Esophagus mucosa (tissue), 1 donor: ENCODE measurements at places on chromosomes 16 and 17. TPM values are rescaled to one million over a fixed set of nuclear protein-coding genes. Genes with fewer than 3 reads are reported as not detected.

The RNF135 gene
- 23.7 TPM for total RNA-seq

DNA sequence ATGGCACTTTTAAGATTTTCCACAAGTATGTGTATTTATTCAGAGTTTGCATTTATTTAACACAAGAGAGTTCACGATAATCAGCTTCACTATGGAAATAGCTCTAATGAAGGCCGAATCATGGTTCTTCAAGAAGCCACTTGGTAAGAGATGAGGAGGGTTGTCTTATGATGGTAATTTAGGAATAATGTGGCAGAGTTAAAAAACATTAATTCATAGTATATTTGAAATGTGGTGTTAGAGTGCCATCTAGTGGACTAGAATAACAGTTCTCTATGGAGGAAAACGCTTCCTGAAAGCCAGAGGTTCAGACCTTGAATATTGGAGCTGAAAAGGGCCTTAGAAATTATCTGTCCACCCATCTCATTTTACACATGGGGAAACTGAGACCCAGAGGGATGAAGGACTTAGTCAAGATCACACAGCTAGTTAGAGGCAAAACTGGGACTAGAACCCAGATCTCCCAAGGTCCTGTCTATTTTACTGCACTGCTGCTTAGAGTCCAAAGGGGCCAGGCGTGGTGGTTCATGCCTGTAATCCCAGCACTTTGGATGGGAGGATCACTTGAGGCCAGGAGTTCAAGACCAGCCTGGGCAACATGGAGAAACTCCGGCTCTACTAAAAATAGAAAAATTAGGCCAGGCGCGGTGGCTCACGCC is 33.8 kb upstream of the KPNB1 start:
- peak; percentile 35 for ATAC-seq

The SNF8 gene
- total RNA-seq, result 65.2 TPM

DNA sequence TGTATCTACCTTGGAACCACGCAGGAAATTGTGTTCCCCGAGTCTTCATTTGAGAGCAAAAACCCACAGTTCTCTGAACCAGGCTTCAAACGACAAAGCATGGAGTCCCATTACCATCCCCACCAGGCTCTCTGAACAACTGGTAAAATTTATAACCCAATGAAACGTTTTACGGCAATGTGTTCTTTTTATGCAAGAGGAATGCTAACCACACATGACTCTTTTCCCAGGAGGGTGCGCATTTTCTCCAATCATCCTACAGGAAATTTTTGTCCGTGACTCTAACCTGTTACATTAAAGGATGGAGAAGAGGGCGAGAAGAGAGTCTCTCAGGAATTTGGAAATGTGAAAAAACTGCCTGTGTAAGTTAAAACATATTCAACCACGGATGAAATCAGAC is 17.8 kb downstream of the STX8 start:
- no peak for ATAC-seq

DNA sequence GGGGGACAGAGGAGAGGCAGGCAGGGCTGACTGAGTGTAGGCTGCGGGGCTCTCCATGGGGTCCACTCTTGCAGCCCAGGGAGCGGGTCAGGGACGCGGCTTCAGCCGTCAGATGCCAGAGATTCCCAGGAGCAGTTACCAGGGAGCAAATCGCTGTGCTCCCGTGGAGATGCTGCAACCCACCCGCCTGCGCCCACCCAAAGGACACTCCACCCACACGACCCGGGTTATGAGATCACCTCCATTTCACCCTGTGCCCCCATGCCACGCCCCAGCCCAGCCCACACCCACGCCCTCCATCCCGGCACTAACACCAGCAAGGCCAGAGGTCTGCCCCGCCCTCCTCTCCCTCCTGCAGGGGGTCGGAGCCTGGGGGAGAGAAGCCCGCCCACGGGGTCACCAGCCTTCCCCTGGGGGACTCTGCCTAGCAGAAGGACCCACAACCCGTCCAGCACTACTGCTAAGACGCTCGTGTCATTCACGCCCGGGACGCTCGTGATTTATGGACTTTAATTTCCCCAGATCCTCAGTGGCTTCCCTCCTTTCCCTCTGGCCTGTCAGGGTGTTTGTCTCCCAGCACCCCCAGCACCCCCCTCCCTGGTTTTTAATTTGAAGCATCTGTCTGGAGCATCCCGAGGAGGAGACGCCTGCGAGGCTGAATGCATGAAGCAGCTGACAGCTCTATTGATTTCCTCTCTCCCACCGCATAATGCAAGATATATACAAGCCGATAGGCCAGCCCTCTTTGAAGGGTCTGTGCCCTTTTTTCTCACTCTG is 6.7 kb upstream of the RPL38 start:
- no peak for ATAC-seq

DNA sequence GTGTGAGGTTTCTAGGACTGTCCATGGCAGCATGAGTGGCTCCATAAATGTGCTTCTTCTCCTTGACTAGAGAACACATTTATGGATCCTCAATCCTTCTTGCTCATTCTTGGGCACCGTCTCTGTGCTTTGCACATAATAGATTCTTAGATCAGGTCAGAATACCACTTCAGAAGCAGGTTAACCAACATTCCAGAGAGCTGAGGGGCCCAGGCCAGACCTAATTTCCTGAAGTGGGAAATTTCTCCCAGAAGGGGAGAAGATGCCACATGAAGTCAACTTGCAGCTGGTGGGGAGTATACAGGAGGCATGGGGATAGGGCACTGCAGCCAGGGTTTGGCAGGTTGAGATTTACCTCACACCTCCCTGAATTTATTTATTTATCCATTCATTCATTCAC is 24.4 kb upstream of the VAT1L start:
- ATAC-seq, result no peak

DNA sequence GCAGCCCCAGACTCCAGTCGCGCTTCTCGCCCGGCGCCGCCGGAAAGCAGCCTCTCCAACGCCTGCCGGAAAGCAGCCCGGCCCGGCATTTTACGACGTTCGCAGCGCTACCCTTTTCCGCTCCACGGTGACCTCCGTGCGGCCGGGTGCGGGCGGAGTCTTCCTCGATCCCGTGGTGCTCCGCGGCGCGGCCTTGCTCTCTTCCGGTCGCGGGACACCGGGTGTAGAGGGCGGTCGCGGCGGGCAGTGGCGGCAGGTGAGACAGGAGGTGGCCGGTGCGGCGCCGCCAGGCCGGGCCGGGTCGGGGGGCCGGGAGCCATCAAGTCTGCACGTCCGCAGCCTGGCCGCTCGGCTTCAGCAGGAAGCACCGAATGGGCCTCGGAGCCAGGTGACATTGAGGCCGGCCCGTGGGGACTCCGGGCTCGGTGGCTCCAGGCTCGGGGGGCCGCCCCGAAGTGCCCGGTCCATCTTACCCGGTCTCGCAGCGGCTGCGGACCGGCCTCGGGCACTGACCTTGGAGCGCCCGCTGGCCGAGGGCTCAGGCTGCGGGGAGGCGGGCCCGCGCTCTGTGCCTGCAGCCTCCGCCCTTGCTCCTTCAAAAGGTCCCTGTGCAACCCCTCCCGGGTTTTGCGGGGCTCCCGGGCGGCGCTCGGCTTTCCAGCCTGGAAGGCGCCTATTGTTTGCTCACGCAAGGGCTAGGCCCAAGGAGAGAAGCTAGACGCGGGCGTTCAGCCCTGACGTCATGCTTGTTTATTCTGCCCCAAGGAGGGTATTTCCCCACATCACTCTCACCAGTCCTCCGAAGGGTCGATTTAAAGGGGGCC is at the start of the genes COX4I1 and EMC8:
Gene COX4I1, plus strand, starts transcription at position 199 of the 824 bp plus-strand sequence. CDS start 1,511 bp downstream, outside the sequence.
Gene EMC8, minus strand, starts transcription at position 48 of the 824 bp plus-strand sequence. CDS start 249 bp downstream, outside the sequence.
- ATAC-seq, result peak; percentile 96

DNA sequence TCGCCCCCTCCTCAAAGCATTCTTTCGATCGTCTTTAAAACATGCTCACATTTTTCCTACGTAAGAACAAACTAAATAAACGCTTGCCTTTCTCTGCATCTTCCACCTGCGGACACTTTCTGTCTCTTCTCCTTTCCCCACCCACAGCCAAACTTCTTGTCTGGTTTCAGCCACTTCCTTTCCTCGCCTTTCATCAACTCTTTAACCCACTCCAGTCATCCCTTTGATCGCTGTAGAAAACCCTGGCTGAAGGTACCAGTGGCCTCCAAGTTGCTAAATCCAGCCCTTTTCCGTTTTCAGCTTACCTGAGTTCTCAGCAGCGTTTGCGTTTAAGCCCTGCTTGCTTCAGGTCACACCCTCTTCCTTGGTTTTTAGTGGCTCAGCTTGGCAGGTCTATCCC is 483 bp downstream of the RPA1 start:
- no peak for ATAC-seq

The TVP23B gene
- 24.1 TPM for total RNA-seq

DNA sequence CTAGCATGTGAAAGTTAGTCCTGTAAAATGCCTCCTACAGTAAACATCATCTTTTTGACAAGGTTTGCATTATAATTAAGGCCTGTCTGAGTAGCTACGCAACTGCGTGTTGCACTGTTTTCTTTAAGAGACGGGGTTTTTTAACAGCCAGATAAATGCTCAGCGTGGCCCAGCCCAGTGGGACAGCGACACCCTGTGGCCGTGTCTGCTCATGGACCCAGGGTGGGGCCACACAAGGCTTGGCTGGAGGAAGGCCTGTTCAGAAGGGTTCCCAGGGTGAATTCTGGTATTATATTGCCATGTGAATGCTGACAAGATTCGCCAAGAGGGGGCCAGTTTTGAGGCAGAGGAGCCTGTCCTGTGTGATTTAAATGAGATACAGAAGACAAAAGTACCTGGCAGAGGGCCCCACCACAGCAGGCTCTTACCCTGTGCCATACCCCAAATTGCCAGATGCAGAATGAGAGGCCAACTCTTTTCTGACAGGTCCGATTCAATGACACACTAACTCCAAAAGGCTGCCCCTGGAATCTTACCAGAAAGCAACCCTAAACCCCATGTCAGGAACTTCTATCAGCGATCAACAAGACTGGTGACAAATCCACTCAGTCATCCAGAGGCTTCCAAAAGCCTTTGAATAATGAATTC is 65.9 kb upstream of the IRX6 start:
- ATAC-seq, result peak; percentile 95

GRCh38 chr16:57645691-57646387 is 17.4 kb downstream of the ADGRG1 start:
- peak; percentile 19 for ATAC-seq

The CDRT15L2 gene
- total RNA-seq, result not detected

The PYY gene
- total RNA-seq, result not detected

GRCh38 chr16:19681637-19682036 is 36.4 kb downstream of the KNOP1 start:
- no peak for ATAC-seq

- ATAC-seq, result no peak
Observed at GRCh38 chr16:25523183-25523582, 168.6 kb upstream of the HS3ST4 start.

GRCh38 chr17:6603744-6604325 is 36.7 kb downstream of the KIAA0753 start:
- no peak for ATAC-seq

- ATAC-seq, result no peak
Observed at GRCh38 chr16:79047337-79047736, 553.2 kb downstream of the MAF start.

The AANAT gene
- total RNA-seq, result not detected

- no peak for ATAC-seq
Observed at GRCh38 chr17:65054602-65055001, 1.9 kb downstream of the GNA13 start.

- no peak for ATAC-seq
Observed at GRCh38 chr16:85731179-85731578, 19.7 kb downstream of the C16orf74 start.

The MYH8 gene
- not detected for total RNA-seq

- no peak for ATAC-seq
Observed at GRCh38 chr16:56207421-56207820, 16.1 kb downstream of the GNAO1 start.

- no peak for ATAC-seq
Observed at GRCh38 chr17:6162892-6163291, 92.7 kb downstream of the WSCD1 start.

- peak; percentile 50 for ATAC-seq
Observed at GRCh38 chr16:28317040-28317880, 24.9 kb downstream of the SBK1 start.

- no peak for ATAC-seq
Observed at GRCh38 chr17:45276031-45276430, 14.1 kb upstream of the SPATA32 start.

The OR1D5 gene
- not detected for total RNA-seq

GRCh38 chr16:84247844-84248243 is 8.0 kb upstream of the KCNG4 start:
- ATAC-seq, result peak; percentile 82

DNA sequence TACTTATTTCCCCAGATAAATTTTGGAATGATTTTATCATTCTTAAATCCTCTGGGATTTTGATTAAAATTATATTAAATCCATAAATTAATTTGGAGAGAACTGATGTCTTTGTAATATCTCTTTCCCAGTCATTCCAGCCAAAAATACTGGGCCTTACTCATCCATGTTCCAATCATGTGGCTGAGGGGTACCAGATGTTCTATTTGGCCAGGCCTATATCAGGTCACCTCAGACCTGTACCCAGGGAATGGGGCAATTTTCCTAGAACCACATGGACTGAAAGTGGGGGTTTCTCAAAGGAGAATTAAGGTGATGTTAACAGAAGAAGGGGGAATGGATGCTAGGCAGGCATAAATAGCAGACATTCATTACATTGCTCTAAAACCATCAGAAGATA is 7.5 kb downstream of the SNTB2 start:
- ATAC-seq, result no peak

GRCh38 chr17:2517539-2517938 is 5.9 kb upstream of the METTL16 start:
- no peak for ATAC-seq

DNA sequence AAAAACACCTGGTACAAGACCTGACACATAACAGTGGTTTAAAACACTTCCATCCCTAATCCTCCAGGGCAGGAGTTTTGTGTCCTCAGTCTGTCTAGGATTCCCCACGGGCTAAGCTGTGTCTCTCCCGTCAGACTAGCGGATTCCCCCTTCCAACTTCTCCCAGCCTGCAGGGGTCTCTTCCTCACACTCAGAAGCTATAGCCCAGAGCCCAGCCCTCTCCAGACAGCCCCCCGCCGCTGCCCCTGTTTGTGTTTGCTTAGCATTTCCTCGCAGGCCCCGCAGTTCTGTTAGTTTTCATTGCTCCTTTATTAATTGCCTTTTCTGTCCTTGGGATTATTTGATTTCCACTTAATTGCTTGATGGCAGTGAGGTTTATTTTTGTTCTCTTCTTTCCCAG is 91.2 kb downstream of the TMEM132E start:
- no peak for ATAC-seq

DNA sequence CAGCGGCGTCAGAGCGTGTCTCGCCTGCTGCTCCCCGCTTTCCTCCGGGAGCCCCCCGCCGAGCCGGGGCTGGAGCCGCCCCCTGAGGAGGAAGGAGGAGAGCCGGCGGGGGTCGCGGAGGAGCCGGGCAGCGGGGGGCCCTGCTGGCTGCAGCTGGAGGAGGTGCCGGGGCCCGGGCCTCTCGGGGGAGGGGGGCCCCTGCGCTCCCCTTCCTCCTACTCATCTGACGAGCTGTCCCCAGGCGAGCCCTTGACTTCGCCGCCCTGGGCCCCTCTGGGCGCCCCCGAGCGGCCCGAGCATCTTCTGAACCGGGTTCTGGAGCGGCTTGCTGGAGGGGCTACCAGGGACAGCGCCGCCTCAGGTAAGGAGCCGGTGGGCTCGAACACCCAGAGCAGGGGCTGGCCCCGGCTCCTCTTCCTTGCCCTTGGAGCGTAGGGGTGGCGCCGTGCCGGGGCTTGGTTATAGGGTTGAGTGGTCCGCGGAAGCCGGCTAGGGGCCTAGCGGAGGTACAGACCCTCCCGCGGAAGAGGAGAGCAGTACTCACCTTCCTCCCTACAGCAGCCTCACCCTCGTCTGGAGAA is 841 bp downstream of the RAPGEFL1 start:
- ATAC-seq, result no peak
